Thymus (tissue), 14 donors: ENCODE measurements at places on chromosomes 7 and 10. TPM values are rescaled to one million over a fixed set of nuclear protein-coding genes. Genes with fewer than 3 reads are reported as not detected.

The FRAT2 gene
- 17.5 TPM for total RNA-seq

The STEAP2 gene
- 3.4 TPM for total RNA-seq

The ZNF853 gene
- total RNA-seq: 2.8 TPM

The SSMEM1 gene
- total RNA-seq: not detected

The CTNNA3 gene
- total RNA-seq: 0.28 TPM

- no peak overlapping the region for H3K4me3 ChIP-seq
- DNase-seq: no peak
- H3K36me3 ChIP-seq: no peaks in the 10 kb centered on the region
- H3K27ac ChIP-seq: no peak overlapping the region
- no peaks in the 10 kb centered on the region for H3K4me1 ChIP-seq
Observed at GRCh38 chr7:84684836-84685480, 490.4 kb upstream of the SEMA3A start.

DNA sequence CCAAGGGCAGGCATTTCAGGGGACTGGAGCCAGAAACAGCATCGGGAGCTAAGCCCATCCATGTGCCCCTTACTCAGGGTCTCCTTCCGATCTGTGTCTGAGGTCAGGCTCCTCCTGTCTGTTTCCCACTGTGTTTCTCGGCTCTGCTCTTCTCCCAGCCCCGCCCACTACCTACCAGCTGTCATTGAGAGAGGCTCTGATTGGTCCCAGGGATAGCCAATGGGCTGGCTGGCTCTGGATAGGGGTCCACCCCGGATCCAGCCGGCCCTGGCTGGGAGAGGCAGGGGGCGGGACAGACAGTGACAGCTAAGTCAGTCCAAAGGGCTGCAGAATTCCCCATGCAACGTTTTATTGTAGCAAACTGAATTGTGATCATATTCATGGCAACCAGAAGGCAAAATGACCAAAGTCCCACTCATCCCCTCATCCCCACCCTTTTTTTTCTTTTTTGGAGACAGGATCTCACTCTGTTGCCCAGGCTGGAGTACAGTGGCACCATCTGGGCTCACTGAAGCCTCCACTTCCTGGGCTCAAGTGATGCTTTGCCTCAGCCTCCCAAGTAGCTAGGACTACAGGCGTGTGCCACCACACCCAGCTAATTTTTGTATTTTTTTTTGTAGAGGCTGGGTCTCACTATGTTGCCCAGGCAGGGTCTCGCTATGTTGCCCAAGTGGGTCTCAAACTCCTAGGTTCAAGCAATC is 76.3 kb downstream of the CLIP2 start:
- H3K27me3 ChIP-seq: no peaks in the 10 kb centered on the region
- H3K36me3 ChIP-seq: peaks cover 3% of the 10 kb centered on the region
- H3K4me3 ChIP-seq: no peak overlapping the region
- no peak for DNase-seq
- no peaks in the 10 kb centered on the region for H3K4me1 ChIP-seq

- no peak overlapping the region for H3K4me3 ChIP-seq
- no peak for DNase-seq
- no peaks in the 10 kb centered on the region for H3K4me1 ChIP-seq
- H3K27ac ChIP-seq: no peak overlapping the region
- H3K27me3 ChIP-seq: no peaks in the 10 kb centered on the region
- H3K36me3 ChIP-seq: no peaks in the 10 kb centered on the region
Observed at GRCh38 chr10:45544191-45544590, 128.4 kb downstream of the ZFAND4 start.

GRCh38 chr10:81348003-81348402 is 527.0 kb upstream of the NRG3 start:
- H3K36me3 ChIP-seq: no peaks in the 10 kb centered on the region
- H3K27ac ChIP-seq: no peak overlapping the region
- H3K4me1 ChIP-seq: no peaks in the 10 kb centered on the region
- H3K4me3 ChIP-seq: no peak overlapping the region
- no peaks in the 10 kb centered on the region for H3K27me3 ChIP-seq
- no peak for DNase-seq

DNA sequence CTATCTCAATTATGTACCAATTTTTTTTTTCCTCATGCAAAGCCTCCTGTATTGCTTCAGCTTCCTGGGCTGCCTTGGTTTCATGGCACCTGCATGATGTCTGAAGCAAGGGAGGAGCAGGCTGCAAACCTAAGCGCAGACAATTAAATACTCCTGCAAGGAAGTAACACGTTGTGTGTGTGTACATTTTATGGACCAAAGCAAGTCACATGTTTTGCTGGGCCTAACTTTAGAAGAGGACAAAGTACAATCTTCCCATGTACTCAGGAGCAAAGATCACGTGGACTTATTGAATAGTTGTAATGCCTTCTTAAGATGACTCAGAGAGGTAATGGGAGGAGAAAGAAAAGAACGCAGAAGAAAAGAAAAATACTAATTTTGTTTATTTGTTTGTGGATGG is 944.0 kb upstream of the C7orf33 start:
- no peak overlapping the region for H3K27ac ChIP-seq
- H3K36me3 ChIP-seq: no peaks in the 10 kb centered on the region
- no peaks in the 10 kb centered on the region for H3K4me1 ChIP-seq
- H3K27me3 ChIP-seq: no peaks in the 10 kb centered on the region

DNA sequence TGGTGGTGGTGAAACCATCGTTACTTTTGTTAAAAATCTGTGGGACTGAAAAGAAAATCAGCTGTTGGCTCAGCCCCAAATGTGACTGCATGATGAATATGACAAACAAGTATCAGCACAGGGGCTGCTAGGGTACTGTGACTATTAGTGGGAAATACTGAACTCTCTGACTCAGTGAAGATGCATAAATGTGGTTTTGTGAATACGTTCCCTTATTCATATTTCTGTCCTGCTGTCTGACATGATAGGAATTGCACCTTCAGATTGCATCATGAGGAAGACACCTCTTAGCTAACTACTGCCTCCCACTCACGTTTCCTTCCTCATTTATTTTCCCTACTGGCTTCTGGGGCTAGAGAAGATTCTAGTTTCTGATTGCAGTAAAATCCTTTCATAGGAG is 1.4 kb downstream of the CLEC5A start:
- H3K36me3 ChIP-seq: no peaks in the 10 kb centered on the region
- no peak overlapping the region for H3K4me3 ChIP-seq
- H3K27ac ChIP-seq: no peak overlapping the region
- no peaks in the 10 kb centered on the region for H3K27me3 ChIP-seq
- no peak for DNase-seq
- H3K4me1 ChIP-seq: no peaks in the 10 kb centered on the region

- H3K4me3 ChIP-seq: no peak overlapping the region
- DNase-seq: no peak
- H3K27me3 ChIP-seq: no peaks in the 10 kb centered on the region
- no peaks in the 10 kb centered on the region for H3K36me3 ChIP-seq
- H3K4me1 ChIP-seq: no peaks in the 10 kb centered on the region
- no peak overlapping the region for H3K27ac ChIP-seq
Observed at GRCh38 chr7:31096877-31097258, 44.8 kb downstream of the ADCYAP1R1 start.

DNA sequence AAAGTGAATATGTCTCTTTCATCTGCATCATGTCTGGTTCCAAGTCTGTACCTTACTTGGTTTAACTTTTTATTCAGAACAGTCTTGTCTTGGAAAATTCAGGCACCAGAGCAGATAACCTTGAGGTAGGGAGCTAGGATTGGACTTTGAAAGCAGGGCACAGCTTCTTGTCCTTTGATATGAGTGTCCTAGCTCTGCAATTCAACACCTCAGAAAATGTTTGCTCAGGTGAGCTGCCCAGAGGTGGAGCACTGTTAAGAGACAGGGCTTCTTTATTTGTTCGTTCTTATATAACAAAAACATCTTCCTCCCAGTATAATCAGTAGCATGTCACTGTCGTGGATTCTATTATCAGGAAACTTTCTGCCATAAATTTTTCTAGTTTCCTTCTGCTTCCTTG is 118.3 kb downstream of the LRRC4 start:
- H3K27ac ChIP-seq: no peak overlapping the region
- no peak for DNase-seq
- peaks cover 1% of the 10 kb centered on the region for H3K36me3 ChIP-seq
- H3K27me3 ChIP-seq: no peaks in the 10 kb centered on the region
- no peak overlapping the region for H3K4me3 ChIP-seq

GRCh38 chr10:3090914-3091787 is 23.8 kb downstream of the PFKP start:
- no peak overlapping the region for H3K27ac ChIP-seq
- no peak overlapping the region for H3K4me3 ChIP-seq
- H3K27me3 ChIP-seq: no peaks in the 10 kb centered on the region
- peaks cover 3% of the 10 kb centered on the region for H3K36me3 ChIP-seq
- H3K4me1 ChIP-seq: no peaks in the 10 kb centered on the region

DNA sequence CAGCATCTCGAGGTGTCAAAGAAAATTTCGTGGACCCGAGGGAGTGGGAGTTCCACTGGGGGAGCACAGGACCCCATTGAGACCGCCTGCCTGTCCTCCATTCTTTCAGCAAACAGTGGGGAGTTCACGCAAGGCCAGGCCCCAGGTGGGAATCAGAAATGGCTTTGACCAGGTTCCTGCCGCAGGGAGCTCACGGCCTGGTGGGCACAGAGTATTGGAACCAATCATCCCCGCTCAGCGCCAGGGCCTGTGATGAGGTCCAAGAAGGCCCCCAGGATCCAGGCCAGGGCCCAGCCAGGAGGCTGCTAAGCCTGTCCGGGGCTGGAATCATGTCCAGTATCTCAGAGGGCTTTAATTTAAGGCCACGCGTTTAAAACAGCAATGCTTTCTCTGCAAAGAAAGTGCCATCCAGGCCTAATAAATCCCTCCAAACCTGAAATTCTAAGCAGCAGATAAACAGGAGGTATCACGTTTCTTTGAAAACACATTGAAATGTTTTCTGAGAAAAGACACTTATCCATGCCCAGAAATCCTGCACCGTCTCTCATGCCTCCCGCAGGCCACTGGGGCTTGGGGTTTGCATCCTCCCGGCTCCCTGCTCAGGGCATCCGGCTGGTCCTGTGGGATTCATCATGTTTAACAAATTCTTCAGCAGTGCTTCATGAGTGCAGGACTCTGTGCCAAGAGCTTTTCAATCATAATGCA is 125.7 kb downstream of the OAT start:
- no peak for DNase-seq
- no peaks in the 10 kb centered on the region for H3K36me3 ChIP-seq
- no peaks in the 10 kb centered on the region for H3K27me3 ChIP-seq
- H3K4me3 ChIP-seq: no peak overlapping the region
- no peak overlapping the region for H3K27ac ChIP-seq
- H3K4me1 ChIP-seq: no peaks in the 10 kb centered on the region

DNA sequence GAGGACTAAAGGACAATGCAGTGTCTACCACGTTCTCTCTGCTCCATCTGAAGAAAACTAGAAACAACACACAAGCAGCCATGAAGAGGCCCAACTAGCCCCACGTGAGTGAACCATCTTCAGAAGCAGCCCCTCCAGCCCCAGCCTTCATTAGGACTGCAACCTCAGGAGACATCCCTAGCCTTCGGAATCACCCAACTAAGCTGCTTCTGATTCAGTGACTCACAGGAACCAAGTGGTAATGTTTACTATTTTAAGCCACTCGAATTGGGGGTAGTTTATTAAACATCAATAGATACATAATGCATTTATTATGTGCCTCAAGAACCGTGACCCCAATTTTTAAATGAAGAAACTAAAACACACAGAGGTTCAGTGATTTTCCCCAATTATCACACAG is 22.6 kb downstream of the ARHGAP12 start:
- peaks cover 4% of the 10 kb centered on the region for H3K36me3 ChIP-seq
- no peak for DNase-seq
- no peaks in the 10 kb centered on the region for H3K4me1 ChIP-seq
- H3K27ac ChIP-seq: no peak overlapping the region
- no peak overlapping the region for H3K4me3 ChIP-seq

GRCh38 chr10:70466951-70467350 is 11.6 kb upstream of the PALD1 start:
- no peak overlapping the region for H3K4me3 ChIP-seq
- H3K36me3 ChIP-seq: no peaks in the 10 kb centered on the region
- H3K27me3 ChIP-seq: peaks cover 19% of the 10 kb centered on the region
- H3K27ac ChIP-seq: no peak overlapping the region
- H3K4me1 ChIP-seq: no peaks in the 10 kb centered on the region

- H3K36me3 ChIP-seq: no peaks in the 10 kb centered on the region
- no peak overlapping the region for H3K27ac ChIP-seq
- H3K4me1 ChIP-seq: peaks cover 3% of the 10 kb centered on the region
- no peak overlapping the region for H3K4me3 ChIP-seq
Observed at GRCh38 chr7:106717254-106717954, 56.4 kb upstream of the CCDC71L start.

GRCh38 chr7:47814905-47815613 is 133.2 kb downstream of the PKD1L1 start:
- DNase-seq: no peak
- H3K4me3 ChIP-seq: no peak overlapping the region
- H3K4me1 ChIP-seq: no peaks in the 10 kb centered on the region
- H3K36me3 ChIP-seq: no peaks in the 10 kb centered on the region

- no peak overlapping the region for H3K4me3 ChIP-seq
- H3K27ac ChIP-seq: no peak overlapping the region
- no peak for DNase-seq
- H3K4me1 ChIP-seq: no peaks in the 10 kb centered on the region
Observed at GRCh38 chr7:24778543-24779282, 21.4 kb upstream of the GSDME start.

GRCh38 chr10:95464280-95464679 is 96.9 kb downstream of the SORBS1 start:
- H3K4me3 ChIP-seq: no peak overlapping the region
- DNase-seq: no peak
- no peaks in the 10 kb centered on the region for H3K36me3 ChIP-seq
- no peaks in the 10 kb centered on the region for H3K4me1 ChIP-seq

DNA sequence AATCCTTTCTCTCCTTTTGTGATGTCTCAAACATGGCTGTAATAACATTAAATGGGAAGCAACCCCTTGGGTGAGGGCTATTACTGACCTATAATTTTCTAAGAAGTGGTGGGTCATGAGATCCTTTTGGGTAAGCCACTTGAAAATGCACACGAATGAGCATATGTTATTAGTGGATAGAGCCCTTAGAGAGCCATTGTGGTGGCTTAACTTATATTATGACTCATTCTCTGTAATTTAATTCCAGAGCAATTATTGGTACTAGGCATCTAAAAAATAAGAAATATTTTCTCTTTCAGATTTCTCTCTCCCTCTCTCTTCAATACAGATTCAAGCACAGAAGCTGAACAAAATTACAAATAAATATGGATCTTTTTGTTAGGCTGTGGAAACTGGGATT is 1177.4 kb upstream of the PHF14 start:
- DNase-seq: no peak
- no peak overlapping the region for H3K27ac ChIP-seq
- H3K27me3 ChIP-seq: no peaks in the 10 kb centered on the region
- H3K36me3 ChIP-seq: no peaks in the 10 kb centered on the region
- no peaks in the 10 kb centered on the region for H3K4me1 ChIP-seq

DNA sequence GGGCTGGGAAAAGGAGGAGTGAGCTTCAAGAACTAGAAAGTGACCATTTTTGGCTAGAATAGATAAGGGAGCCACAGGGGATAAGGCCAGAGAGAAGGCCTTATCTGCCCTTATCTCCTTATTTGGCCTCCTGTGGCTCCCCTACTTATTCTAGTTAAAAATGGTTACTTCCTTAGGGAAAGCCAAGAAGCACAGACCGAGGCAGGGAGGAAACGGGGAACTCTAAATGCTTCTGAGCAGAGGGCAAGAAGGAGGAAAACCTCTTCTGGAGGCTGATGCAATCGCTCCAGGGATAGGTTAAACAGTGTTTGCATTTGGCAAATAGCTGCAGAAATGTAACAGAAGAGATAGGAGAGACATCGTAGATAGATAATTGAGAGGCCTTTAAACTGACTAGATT is 18.6 kb downstream of the NRP1 start:
- H3K4me3 ChIP-seq: no peak overlapping the region
- DNase-seq: no peak
- no peaks in the 10 kb centered on the region for H3K4me1 ChIP-seq
- H3K36me3 ChIP-seq: no peaks in the 10 kb centered on the region
- no peaks in the 10 kb centered on the region for H3K27me3 ChIP-seq
